NCI-H187 (cell line): ENCODE measurements at places on chromosomes 2 and 18.

DNA sequence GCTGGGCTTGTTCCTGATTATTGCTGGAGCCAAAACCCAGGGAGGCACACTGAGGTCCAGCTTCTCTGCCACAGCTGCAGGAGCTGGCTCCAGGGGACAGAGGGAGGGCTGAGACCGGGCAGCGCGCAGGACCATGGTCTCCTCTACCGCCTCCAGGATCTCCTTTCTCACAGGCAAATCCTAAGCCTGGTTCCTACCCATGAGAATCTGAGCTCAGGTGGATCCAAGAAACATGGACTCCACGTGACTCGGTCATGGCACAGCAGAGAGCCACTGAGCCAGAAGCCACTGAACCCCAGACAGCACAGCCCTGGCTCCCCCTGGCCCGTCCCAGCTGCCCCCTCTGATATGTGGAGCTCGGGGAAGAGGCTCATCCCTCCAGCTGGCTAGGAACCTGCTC, 653.4 kb upstream of the ID2 start:
- DNase-seq = no peak

DNA sequence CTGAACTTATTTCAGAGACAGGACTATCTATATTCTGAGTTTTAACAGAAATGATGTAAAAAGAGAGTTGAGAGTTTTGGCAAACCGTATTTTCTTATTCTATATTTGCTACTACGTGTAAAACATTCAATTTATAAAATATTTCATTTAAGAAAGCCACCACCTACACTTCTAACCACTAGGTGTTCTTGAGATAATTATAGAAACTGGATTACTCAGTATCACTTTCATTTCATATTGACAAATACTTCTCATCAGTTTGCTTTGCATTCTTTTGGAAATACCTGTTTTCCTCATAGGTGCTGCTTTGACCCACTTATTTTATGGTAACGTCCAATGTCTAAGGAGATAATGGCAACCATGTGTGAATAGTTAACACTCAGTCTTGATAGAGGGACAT, 103.3 kb upstream of the LYPD1 start:
- DNase-seq = no peak

DNA sequence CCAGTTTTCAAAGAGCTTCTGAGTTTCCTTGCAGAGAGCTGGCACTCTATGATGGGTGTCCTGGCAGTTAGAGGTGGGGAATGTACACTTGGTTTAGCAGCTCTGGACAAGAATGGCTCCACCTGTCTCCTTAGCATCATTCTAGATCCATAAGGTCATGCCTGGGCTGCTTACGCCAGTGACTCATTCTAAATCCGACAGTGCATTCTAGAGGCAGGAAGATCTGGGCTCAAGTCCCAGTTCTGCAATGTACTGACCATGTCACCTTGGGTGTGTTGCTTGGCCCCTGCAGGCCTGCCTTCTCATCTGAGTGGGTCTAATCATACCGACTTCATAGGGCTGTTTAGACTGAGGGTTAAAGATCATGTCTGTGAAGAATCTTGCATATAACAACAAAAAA, 46.5 kb downstream of the PTGR3 start:
- DNase-seq = no peak

GRCh38 chr2:229282758-229283546, 11.9 kb upstream of the PID1 start:
- DNase-seq = no peak

DNA sequence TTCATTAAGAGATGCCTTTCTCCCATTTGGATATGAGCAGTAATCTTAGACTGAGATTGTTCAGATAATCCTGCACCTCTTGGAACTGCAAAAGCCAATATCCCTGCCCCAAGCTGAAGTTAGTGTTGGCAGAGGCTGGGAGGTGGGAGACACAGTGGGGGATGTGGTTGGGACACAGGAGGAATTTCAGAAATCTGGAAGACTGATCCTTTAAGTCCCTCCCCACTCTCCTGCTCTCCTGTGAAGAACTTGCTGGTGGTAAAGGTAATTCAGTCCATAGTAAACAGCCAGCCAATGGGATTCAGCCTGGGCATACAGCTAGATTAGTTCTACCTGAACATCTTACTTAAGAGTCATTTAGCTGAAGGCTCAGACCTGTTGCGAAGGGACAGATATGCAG, 50.0 kb upstream of the TMEM178A start:
- no peak for DNase-seq
